Kidney glomerular epithelial cell (primary cell): ENCODE measurements at places on chromosomes 6 and 20.

DNA sequence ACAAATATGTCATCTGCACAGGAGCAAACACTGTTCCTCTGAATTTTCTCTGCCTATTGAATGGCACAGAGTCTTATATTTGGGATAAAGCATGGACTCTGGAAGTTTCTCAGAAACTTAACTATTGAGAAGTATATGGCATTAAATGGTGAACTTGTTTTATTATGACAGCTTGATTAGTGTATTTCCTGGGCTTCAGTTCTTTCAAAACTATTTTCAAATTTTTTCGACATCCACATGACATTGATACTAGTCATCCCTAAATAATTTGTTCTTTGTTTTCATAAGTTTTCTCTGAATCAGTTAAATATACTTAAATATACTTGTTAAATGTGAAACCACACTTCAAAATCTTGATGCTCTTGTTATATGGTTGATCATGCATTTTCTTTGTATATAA is 144.0 kb upstream of the TSHZ2 start:
- no peak for DNase-seq

DNA sequence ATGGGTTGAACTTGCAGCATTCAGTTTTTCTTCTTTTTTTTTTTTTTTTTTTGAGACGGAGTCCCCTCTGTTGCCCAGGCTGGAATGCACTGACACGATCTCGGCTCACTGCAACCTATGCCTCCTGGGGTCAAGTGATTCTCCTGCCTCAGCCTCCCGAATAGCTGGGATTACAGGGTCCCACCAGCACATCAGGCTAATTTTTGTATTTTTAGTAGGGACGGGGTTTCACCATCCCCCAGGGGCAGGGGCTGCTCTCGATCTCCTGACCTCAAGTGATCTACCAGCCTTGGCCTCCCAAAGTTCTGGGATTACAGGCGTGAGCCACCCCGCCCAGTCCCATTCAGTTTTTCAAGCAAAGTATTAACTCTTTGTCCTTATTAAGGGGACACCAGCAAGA is 117.6 kb upstream of the PRSS16 start:
- no peak for DNase-seq

DNA sequence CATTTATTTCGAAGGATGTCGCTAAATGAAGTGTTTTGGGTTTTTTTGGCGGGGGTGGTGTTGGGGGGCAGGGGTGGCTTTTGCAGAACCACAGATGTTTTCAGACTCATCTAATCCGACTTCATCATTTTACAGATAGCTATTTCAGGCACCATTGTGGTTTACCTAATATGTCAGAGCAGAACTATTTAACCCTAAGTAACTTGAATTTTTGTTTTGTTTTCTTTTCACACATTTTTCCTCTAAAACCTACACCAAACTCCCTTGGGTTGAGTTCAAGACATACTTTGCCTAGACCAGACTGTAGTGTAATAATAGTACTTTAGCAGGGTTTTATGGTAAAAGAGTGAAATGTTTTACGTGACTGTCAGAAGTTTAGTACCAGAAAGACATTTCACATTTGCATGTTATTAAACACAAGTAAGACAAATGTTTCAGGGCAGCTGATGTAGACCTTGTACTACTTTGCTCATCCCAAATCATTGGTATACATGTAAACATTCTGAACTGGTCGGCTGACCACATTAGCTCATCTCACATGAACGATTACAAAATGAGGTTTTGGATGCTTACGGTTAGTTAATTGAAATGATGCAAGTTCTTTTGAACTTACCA is 37.7 kb downstream of the MAP3K4 start:
- peak; percentile 71 for DNase-seq

DNA sequence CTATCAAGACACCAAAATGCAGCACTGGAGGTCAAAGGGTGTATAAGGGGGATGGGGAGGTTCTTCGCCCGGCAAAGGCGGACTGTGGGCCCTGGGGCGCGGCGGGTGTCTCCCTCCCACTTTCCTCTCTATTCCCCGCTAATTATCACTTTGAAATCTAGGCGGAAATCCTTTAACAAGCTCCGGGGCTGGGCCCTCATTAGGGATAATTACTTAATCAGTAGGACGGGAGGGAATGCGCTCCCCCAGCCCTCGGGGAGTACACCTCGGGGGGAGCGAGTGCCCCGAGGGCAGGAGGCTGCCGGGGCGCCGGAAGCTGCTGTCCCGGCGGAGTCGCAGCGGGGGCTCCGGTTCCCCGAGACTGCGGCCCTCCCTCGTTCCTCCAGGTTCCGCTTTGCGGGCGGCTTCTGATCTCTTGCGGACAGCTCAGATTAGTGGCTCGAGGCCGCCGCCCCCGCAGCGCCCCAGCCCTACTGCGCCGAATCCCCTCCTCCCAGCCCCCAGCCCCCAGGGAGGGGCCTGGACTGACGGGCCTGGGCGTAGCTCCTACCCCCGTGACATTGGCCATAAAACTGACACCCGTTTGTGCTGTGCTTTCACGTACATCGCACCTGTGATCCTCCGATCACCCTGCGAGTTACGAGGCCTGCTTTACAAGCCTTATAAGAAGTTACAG is 14.7 kb downstream of the MUCL3 start:
- DNase-seq: no peak

- peak; percentile 58 for DNase-seq
Measured at GRCh38 chr6:37691904-37692806, 5.5 kb downstream of the MDGA1 start.

GRCh38 chr6:159976686-159977254 is 7.9 kb downstream of the IGF2R start:
- DNase-seq: no peak

DNA sequence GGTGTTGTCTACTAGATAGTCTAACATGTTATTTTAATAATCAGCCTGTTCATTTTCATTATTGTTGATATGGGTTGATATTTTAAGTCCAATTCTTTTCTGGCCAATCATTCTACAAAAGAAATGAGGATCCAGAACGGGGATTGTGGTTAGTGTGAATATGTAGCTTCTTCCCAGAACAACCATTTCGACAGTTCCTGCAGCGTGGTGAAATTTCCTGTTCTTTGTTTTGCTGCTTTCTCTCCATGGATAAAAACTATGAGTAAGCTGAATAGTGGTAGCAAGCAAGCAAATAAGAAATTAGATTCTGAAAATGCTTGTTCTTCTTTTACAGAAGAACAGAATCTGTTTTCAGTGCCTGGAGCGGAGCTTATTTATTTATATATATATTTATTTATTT is 65.5 kb upstream of the F13A1 start:
- no peak for DNase-seq

DNA sequence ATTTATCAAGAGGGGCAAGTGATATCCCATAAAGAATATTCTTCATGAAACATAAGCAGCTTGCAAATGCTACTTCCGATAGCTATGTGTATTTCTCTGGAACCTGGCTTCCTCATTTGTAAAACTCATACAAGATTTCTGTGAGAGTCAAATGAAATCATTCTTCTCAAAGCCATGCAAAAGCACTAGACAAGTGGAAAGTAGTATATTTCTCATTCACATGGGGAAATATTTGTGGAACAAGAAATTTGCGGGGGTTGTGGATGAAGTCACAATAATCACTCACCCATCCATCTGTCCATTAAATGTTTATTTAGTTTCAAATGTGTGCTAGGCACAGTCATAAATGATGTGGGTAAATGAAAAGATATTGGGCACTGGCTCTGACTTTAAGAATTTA is 150.5 kb downstream of the IPCEF1 start:
- DNase-seq: no peak

- DNase-seq: no peak
Measured at GRCh38 chr6:68994521-68994920, 359.4 kb downstream of the ADGRB3 start.

- DNase-seq: no peak
Measured at GRCh38 chr20:7990385-7990784, 29.2 kb downstream of the TMX4 start.

- no peak for DNase-seq
Measured at GRCh38 chr6:28553986-28554881, 28.6 kb downstream of the GPX5 start.

DNA sequence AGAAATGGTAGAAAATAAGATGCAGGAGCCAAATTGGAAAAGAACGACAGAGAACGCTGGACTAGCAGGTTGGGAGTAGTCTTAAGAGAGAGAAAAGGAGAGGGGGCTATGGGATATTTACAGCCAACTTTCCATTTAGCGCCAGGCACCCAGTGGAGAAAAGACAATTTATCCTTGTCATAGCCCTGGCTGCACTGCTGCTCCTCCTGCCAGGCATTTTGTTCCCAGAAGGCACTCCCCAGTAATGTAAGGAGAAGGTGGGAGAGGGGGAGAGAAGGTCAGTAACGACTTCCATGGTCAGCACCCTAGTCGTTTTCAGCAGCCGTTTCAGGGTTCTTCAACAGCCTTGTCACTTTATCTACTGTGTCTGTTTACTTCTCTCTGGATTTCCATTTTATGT is 159.0 kb downstream of the TRMT11 start:
- no peak for DNase-seq

DNA sequence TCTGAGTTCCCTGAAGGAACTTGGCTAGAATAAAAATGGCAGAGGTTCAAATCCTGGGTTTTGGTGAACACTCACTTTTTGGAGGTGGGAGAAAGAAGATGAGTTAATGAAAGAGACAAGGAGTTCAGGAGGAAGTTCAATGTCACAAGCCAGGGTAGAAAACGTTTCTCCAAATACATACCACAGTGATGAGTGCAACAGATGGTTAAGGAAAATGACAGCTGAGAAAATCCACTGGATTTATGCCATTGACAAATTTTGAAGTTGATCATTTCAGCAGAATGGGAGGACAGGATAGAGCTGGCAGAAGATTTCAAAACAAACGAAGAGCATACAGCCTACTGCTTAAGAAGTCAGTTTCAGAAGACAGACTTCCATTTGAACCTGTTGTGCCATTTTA is 122.7 kb downstream of the GFRAL start:
- DNase-seq: no peak

DNA sequence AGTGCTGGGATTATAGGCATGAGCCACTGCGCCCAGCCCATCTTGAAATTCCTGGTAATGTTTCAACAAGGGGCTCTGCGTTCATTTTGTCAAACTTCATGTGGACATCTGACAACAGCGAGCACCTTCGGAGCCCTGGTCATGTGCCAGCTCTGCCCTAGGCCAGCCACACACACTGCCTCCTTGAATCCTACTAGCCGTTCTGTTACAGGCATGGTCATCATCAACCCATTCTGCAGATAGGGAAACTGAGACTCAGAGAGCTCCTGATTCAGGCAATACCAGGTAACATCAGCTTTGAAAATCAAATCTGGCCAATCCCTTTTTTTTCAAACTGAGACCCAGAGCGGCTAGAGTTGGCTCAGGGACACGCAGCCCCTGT is 41.3 kb downstream of the RBM38 start:
- DNase-seq: no peak

DNA sequence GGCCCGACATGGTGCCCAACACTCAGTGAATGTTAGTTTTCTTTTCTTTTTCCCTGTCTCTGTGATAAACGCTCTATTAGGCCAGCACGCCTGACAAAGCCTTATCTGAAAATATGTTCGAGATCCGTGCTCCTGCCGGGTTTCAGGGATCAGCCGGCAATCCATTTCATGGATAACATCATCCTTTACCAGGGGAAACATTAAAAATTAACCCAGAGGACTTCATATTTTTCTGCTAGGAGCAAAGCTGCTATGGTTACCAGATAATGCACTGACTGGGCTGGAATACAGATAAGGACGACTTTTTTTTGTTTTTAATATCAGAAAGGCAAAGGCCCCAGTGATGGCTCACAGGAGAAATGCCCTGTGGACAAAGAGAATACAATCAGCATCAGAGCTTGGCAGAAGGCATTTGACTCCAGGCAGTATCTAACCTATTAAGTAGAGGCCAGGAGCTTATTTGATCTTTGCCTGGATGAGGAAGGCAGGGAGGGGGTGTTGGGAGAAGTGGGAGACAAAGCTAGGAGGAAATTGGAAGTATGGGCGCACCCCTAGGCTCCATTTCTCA is 482.0 kb upstream of the CHD6 start:
- DNase-seq: no peak

GRCh38 chr6:132590362-132590761 is 821 bp upstream of the TAAR5 start:
- DNase-seq: no peak

DNA sequence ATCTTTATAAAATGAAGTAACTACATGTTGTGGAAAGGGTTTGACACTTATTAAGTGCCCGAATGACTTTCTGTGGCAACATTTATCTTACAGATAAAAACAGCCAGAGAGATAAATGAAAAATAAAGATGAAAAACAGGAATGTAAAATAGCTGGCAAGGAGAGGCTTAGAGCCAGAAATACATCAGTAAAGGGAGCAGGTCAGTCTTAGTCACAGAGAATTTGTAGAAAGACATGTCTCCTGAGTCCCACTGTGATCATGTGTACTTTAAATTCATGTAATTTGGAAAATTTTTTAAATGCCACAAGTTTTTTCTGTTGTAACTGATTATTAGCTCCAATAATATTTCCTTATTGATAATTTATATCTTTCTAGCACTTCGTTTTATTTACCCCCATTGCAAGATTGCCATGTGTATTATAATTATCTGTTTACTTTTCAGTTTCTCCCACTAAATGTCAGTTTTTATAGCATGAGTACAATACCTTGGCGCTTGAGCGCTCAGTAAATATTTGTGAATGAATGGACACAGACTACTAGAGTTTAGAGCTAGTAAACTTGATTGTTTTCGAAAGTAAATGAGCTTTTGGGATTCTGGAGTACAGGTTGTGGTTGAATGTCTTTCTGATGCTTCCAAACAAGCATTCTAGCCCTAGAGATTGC is 15.2 kb downstream of the TAB2 start:
- peak; percentile 28 for DNase-seq

DNA sequence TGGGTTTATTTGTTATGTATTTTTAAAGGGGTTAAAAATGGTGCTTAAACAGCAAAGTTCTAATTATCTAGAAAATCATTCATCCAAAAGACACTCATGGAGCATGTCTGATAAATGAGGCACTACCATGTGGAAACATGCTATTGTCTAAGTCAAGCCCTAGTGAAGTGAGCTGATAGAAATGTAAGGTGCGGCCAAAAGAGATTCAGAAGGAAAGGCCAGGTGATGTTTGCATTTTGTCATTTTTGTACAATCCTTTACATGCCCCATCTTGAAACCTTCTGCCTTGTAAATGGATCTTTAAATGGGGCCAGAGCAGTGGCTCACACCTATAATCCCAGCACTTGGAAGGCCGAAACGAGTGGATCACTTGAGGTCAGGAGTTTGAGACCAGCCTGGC is 77.3 kb downstream of the PLCG1 start:
- DNase-seq: no peak

DNA sequence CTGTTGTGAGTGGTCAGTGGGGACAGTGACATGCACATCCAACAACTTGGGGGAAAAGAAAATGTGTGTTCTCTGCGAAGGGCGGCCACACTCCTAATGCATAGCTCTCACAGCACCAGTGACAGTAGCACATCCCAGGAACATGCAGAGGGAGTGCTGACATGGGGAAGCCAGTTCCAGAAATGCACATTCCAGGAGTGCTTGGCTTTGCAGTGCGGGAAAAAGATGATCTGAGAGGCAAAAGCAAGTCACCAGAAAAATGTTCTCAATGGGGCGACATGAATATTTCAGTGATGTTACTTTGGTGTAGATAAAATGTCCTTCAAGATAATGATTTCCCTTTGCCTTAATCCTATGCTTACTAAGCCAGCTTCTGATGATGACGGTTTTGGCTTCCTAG is 42.9 kb upstream of the PDE10A start:
- no peak for DNase-seq

- no peak for DNase-seq
Measured at GRCh38 chr6:170082067-170082466, 208.8 kb downstream of the DLL1 start.
